ENCODE measurements at places on chromosomes 11 and 22. TPM values are rescaled to one million over a fixed set of nuclear protein-coding genes. Genes with fewer than 3 reads are reported as not detected.

- no peaks in the 10 kb centered on the region for H3K36me3 ChIP-seq
- no peaks in the 10 kb centered on the region for H3K4me1 ChIP-seq
- H3K4me3 ChIP-seq: no peak overlapping the region
- no peaks in the 10 kb centered on the region for H3K27me3 ChIP-seq
- no peak overlapping the region for H3K27ac ChIP-seq
- DNase-seq: peak; percentile 69
Measured at GRCh38 chr11:1453611-1454034, 33.0 kb downstream of the MOB2 start.

Gene OR9I1
- not detected for total RNA-seq

DNA sequence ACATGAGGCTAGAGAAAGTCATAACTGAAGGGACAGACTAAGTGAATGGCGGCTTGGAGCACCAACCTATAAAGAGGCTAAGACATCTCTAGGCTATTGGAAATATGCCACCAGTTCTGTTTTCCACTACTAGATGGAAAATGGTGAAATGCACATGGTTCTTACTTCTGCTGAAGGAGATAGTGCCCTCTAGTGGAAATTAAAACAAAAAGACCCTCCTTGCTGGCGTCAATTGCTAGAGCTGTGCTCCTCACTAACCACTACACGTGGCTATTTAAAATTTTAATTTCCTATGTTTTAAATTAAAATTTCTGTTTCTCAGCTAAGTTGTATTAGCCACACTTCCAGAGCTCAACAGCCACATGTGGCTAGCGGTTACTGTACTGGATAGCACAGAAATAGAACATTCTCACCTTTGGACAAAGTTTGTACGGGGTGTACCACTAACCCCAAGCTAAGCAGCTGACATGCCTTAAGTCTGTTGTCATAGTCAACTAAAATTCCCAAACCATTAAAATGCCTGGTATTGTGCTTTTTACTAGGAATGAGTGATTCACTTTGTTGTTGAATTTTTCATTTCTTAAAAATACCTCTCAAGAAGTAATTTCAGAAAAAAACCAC is 34.1 kb upstream of the CALCA start:
- no peak overlapping the region for H3K4me3 ChIP-seq
- no peaks in the 10 kb centered on the region for H3K36me3 ChIP-seq
- H3K4me1 ChIP-seq: no peaks in the 10 kb centered on the region
- no peaks in the 10 kb centered on the region for H3K27me3 ChIP-seq
- DNase-seq: no peak
- H3K27ac ChIP-seq: no peak overlapping the region

- H3K27ac ChIP-seq: no peak overlapping the region
- no peak for DNase-seq
- no peaks in the 10 kb centered on the region for H3K36me3 ChIP-seq
- no peaks in the 10 kb centered on the region for H3K4me1 ChIP-seq
- no peak overlapping the region for H3K4me3 ChIP-seq
Measured at GRCh38 chr22:23353696-23354095, 173.4 kb downstream of the BCR start.

Gene POLA2
- 5.9 TPM for total RNA-seq

Gene BBOX1
- not detected for total RNA-seq

DNA sequence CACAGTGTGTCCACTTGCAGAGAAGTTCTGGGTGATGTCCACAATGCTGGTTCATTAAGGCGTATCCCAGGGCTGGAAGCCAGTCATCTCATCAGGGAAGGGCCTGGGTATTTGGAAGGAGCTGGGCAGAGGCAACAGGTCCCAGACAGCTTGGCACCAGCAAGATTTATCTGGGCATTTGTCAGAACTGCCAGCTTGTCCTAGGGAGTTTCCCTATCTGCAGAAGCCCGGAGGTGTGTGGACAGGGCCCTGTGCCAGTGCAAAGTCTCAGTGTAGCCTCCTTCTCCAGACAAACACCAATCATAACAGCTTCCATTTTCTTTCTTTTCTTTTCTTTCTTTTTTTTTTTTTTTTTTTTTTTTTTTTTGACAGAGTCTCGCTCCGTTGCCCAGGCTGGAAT is 125.3 kb upstream of the TIMP3 start:
- H3K4me1 ChIP-seq: no peaks in the 10 kb centered on the region
- DNase-seq: no peak
- no peak overlapping the region for H3K4me3 ChIP-seq
- H3K27ac ChIP-seq: no peak overlapping the region
- H3K27me3 ChIP-seq: no peaks in the 10 kb centered on the region

- no peak for DNase-seq
- H3K36me3 ChIP-seq: no peaks in the 10 kb centered on the region
- H3K27ac ChIP-seq: no peak overlapping the region
Measured at GRCh38 chr22:33036881-33037280, 21.3 kb downstream of the SYN3 start.

GRCh38 chr11:73358071-73358470 is 18.1 kb upstream of the RELT start:
- DNase-seq: no peak
- peaks cover 4% of the 10 kb centered on the region for H3K36me3 ChIP-seq
- H3K4me3 ChIP-seq: no peak overlapping the region

GRCh38 chr11:120719348-120719747 is 207.8 kb downstream of the GRIK4 start:
- H3K36me3 ChIP-seq: no peaks in the 10 kb centered on the region
- H3K4me3 ChIP-seq: no peak overlapping the region
- no peaks in the 10 kb centered on the region for H3K4me1 ChIP-seq
- no peaks in the 10 kb centered on the region for H3K27me3 ChIP-seq
- no peak overlapping the region for H3K27ac ChIP-seq

Gene LUZP2
- 1.3 TPM for total RNA-seq

- no peak overlapping the region for H3K27ac ChIP-seq
- H3K27me3 ChIP-seq: no peaks in the 10 kb centered on the region
- H3K4me1 ChIP-seq: no peaks in the 10 kb centered on the region
- no peak overlapping the region for H3K4me3 ChIP-seq
- DNase-seq: no peak
- no peaks in the 10 kb centered on the region for H3K36me3 ChIP-seq
Measured at GRCh38 chr11:32043737-32044136, 47.1 kb upstream of the RCN1 start.

- H3K36me3 ChIP-seq: no peaks in the 10 kb centered on the region
- no peaks in the 10 kb centered on the region for H3K4me1 ChIP-seq
- no peaks in the 10 kb centered on the region for H3K27me3 ChIP-seq
- H3K27ac ChIP-seq: no peak overlapping the region
- H3K4me3 ChIP-seq: no peak overlapping the region
Measured at GRCh38 chr11:32895471-32895870, 2.9 kb downstream of the QSER1 start.

DNA sequence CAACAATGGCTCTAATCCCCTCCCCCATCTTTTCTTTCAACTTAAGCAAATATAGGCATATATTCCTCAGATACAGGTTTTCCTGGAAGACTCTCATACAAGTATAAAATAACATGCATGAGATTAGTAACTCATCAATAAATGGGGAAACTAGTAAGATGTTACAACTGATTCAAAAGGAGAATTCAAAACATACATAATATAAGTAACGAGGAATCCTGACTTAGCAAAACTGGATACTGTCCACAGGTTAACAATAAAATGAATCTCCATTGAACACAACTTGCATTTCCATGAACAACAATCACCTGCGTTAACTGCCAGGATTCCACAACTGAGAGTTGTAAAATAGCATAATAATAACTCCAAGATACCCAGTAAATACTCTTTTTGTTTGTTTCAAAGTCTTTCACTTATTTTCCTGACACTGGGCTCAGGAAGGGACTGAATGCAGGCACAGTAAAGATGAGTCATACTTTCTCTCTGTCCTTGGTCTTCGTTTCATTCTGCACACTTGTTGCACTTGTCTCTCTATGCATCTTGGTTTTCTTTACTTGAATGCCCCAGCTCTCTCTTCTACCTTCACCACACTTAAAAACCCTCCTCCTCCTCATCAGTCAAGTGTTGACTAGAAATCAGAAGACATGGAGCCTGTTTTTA is 8.1 kb downstream of the APIP start:
- no peak overlapping the region for H3K4me3 ChIP-seq
- no peaks in the 10 kb centered on the region for H3K4me1 ChIP-seq
- DNase-seq: no peak
- H3K36me3 ChIP-seq: no peaks in the 10 kb centered on the region
- H3K27ac ChIP-seq: no peak overlapping the region
- no peaks in the 10 kb centered on the region for H3K27me3 ChIP-seq

Gene ESAM
- total RNA-seq: 15.7 TPM

Gene PHOX2A
- 0.37 TPM for total RNA-seq

Gene LIPT2
- 4.4 TPM for total RNA-seq

DNA sequence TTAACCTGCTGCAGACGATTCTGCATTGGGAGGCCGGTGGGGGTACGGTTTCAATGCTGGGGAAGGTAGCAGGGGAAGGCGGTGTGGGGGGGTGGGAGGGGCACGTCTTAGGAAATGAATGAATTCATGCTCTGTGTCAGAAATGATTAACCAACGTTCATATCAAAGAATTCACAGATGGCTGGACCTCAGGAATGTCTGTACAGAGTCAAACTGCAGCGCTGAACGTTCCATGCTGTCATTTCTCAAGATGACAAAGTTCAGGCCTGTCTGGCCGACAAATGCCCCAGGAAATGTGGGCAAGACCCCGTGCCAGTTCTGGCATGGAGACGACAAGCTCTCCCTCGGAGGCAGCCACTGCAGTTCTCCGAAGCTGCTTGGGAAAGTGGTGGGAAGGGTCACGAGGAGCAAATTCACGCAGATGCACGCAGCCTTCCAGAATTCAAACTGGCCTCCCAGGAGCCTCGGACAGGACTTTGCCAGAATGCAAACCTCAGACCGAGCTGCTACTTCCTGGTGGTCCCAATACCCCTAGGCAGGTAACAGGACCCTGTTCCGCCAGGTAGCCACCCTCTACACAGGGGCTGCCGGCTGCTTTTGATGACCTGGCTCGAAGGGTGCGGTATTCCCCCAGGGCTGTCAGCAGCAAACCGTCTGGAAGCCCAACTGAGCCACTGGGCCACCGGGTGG is 81.5 kb downstream of the TRMU start:
- no peaks in the 10 kb centered on the region for H3K27me3 ChIP-seq
- no peak overlapping the region for H3K4me3 ChIP-seq
- H3K4me1 ChIP-seq: no peaks in the 10 kb centered on the region
- H3K36me3 ChIP-seq: no peaks in the 10 kb centered on the region
- no peak for DNase-seq
- no peak overlapping the region for H3K27ac ChIP-seq

All from colonic mucosa (tissue), 4 donors.